ENCODE measurements at places on chromosomes 2 and 18. TPM values are rescaled to one million over a fixed set of nuclear protein-coding genes. Genes with fewer than 3 reads are reported as not detected.

The CREG2 gene
- total RNA-seq, result 1.3 TPM

DNA sequence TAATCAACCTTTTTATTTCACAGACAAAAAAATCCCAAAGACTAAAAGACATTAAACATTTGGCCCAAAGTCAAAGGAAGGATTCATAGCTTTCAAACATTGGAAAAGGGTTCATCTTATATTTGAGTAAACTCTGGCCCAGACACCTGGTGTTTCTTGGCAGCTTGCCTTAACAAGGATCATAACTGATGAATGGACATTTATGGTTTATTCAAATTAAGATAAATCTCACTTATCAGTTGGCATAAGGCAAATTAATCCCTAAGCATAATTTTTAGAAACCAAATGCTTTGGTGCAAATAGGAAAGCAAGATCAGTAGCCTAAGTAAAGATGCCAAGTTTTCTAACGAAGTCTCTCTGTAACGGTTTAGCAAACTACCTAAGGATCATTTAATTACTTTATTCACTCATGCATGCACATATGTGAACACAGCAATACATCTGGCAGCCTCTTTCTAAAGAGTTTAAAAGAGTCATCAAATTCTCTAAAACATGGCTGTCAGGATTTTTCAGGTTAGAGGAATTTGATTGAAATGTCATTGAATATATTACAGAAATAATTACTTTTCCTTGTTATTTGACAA lies 323.4 kb upstream of the RBMS1 start:
- no peak for DNase-seq

DNA sequence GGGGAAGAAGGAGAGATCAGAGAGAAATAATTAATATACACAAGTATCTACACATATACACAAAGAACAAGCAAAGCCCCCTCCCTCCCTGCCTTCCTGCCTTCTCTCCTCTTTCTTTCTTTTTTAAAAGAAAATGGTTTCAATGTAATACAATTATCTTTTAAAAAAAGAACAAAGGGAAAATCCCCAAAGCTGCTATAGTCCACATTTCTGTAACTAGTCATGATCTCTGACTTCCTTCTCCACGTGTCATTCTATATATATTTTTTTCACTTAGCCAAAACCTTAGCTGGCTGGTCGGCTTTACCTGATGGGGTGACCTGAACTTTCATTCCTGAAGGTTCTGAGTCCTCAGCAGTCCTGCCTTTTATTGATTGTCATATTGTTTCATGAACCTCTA lies 44.3 kb downstream of the MAP3K20 start:
- DNase-seq, result no peak

The POTEE gene
- total RNA-seq, result not detected

- DNase-seq, result no peak
These were observed 126.9 kb upstream of the ZNF516 start for GRCh38 chr18:76621782-76622495.

The LBX2 gene
- total RNA-seq, result not detected

The EPB41L3 gene
- total RNA-seq, result 9.6 TPM

The CDCA7 gene
- 11.8 TPM for total RNA-seq

- no peak for DNase-seq
These were observed 19.3 kb upstream of the CPS1 start for GRCh38 chr2:210536973-210537650.

- DNase-seq, result no peak
These were observed 87.4 kb downstream of the COL6A3 start for GRCh38 chr2:237326266-237327171.

GRCh38 chr2:235900631-235901030 lies 267.6 kb downstream of the GBX2 start:
- DNase-seq, result no peak

- DNase-seq, result no peak
These were observed 10.0 kb upstream of the D2HGDH start for GRCh38 chr2:241724259-241724974.

- DNase-seq, result peak; percentile 98
These were observed 749 bp upstream of the EIF2AK3 start for GRCh38 chr2:88627856-88628570.

The TFCP2L1 gene
- 33.5 TPM for total RNA-seq

DNA sequence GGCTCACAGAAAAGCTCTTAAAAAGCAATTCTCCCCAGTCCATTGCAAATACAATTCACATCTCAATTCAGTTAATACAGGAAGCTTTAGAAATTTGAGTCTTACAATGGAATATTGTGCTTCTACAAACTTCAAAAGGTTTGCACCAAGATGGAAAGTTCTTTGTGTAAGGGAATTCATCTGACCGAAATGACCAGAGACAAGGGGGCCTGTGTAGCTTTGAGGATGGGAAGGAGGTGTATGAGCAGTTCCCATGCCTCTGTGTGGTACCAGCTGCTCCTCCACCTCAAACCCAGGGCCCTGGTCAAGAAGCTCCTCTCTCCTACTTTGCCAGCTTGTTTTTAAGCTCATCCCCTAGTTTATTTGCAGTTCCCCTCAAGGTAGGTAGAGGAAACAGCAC lies 312.8 kb upstream of the PKDCC start:
- no peak for DNase-seq

- no peak for DNase-seq
These were observed 74.5 kb downstream of the SPRED2 start for GRCh38 chr2:65357959-65358294.

The REG3G gene
- not detected for total RNA-seq

DNA sequence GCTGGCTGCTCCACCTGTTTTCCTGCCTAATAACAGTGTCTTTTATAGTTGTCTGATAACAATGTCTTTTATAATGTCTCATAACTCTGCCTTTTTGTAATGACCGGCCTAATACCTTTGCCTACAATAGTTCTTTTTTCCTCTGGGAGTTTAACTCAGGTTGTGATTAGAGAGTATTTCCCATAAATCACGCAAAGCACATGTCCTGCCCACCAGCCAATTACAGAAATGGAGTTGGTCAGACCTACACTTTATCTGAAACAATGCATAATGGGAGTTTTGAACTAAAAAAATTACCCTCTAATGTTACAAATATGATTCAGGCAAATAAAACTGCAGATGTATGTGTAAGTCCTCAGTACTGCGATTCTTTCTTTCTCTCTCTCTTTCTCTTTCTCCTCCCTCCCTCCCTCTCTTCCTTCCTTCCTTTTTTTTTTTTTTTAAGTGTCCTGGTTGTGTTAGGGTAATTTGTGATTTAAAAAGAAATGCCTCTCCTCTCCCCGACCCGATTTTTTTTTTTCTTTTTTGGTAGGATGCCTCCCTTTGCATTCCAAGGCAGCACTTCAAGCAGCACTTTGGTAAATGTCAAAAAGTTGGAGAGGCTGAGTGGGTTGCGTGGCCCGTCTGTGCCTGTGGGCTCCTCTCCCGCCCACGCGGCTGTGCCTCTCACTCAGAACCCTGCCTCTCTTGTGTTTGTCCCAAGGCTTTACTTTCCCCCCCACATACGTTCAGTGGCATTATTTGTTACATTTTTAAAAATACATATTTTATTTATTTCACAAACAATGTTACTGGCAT lies 147.3 kb downstream of the AGAP1 start:
- DNase-seq, result no peak

The LDAH gene
- 10.6 TPM for total RNA-seq

The NAT8 gene
- total RNA-seq, result not detected

All from suprapubic skin (tissue), 4 donors.